ENCODE measurements at places on chromosomes 16 and 17.

GRCh38 chr17:42067371-42068091 lies 17.1 kb upstream of the C17orf113 start:
- DNase-seq, result peak; percentile 36

GRCh38 chr17:59751955-59752413 lies 44.5 kb downstream of the VMP1 start:
- no peak for DNase-seq

DNA sequence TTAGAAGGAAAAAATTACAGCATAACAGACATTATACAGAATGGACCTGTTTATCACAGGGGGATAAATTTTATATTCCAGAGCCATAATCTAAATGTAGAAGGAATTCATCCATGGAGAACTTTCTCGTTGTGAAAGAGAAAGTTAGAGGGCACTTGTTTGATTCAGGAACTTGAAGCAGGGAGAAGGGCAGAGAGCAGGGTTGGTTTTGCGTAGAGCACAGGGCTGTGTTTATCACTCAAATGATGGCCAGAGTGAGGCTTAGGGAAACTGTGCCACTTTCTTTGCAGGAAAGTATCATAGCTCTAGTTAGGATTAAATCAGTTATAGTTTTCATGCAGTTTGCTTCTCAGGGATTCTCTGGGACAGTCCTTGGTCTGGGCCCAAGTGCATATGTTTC lies 29.1 kb upstream of the MED13 start:
- no peak for DNase-seq

- DNase-seq, result peak; percentile 1
Measured at GRCh38 chr17:19812407-19812806, 55.3 kb downstream of the ULK2 start.

- DNase-seq, result no peak
Measured at GRCh38 chr17:83014297-83014696, 65.1 kb upstream of the METRNL start.

- DNase-seq, result no peak
Measured at GRCh38 chr17:20981046-20981920, 61.5 kb downstream of the USP22 start.

GRCh38 chr16:28538733-28539596 lies at the start of gene NUPR1:
TSS of gene NUPR1 (minus strand) at chr16:28538974. CDS start at chr16:28538907, 67 bp downstream.
- no peak for DNase-seq

DNA sequence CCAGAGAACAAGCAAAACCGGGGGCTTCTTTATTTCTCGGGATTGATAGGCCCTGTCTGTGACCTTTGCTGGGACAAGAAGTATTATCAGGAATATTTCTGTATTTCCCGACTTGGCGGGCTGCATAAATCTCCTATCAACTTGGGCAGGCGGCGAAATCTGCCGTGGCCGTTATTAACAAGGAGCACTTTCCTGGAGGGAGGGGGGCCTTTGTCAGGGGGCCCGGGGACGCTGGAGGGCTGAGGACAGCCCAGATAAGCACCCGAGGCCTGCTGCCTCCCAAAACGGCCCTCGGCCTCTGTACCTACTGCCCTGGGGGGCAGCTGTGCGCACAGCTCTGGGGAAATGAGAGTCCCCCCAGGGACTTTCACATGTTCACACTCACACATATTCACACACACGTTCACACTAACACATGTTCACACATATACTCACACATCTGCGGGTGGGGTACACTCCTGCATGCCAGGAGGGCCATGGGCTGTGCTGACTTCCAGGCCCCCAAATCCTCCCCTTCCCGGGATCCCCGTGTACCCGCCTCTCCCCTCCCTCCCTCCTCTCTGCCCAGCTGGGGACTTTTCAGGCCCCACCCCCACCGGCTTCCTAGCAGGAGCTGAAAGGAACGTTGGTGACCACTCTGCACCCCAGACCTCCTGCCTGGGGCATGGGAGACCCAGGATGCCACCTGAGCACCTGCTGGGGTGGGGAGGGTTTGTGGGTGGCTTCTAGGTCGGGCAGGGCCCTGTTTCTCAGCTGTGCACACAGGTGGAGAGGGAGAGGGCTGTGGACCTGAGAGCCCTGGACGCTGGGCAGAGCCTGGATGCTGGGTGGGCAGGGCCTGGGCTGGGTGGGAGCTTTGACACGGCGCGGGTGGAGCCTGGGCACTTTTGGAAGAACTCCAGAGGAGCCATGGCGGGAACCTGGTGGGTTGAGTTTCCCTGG lies 24.3 kb upstream of the GSE1 start:
- DNase-seq, result no peak

GRCh38 chr17:82330322-82331239 lies 3.0 kb downstream of the SECTM1 start:
- no peak for DNase-seq

DNA sequence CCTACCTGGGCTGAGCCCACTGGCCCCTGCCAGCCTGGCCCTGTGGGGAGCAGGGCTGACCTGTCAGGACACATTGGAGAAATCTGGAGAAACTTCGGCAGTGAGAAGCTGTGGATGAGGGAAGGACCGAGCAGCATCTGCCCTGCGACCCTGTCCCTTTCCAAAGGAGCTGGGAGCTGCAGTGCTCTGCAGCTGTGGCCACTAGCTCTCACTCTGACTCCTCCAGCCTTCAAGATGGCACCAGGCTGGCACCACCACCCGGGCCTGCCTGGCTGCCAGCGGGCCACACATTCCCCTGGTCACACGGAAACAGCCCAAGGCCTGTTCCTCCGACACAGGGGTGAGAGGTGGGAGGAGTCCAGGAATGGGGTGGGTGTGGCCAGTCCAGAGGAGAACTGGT lies 30.1 kb downstream of the CD300LG start:
- no peak for DNase-seq
